Stimulated activated CD4-positive, alpha-beta T cell treated with anti-CD3 and anti-CD28 coated beads, Interleukin-1b, Interleukin-23, amount 100 ng/mL, for 1 hour (primary cell): ENCODE measurements at places on chromosomes 2 and 18.

- DNase-seq: no peak
These were observed 159.6 kb upstream of the SIX2 start for GRCh38 chr2:45168711-45169338.

DNA sequence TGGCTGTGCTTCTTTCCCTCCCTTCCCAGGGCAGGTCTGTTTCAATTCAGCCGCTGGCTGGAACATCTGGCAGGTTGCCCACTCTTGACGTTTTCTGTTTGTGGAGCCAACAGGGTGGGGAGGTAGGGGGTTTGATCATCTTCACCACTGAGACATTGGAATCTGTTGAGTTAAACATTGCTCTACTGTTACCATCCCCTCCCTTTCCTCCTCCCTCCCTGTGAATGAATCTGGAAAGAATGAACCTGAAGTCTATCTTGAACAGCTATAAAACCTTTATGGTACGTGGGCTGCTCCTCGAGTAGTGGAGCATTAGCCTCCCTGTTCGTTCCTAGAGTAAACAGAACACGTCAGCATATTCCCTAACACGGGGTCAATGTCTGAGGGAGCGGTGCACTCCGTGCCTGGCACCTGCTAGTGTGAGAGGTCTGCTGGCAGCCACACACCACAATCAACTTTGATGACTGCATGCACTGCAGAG, 249.9 kb upstream of the RBBP8 start:
- DNase-seq: no peak

DNA sequence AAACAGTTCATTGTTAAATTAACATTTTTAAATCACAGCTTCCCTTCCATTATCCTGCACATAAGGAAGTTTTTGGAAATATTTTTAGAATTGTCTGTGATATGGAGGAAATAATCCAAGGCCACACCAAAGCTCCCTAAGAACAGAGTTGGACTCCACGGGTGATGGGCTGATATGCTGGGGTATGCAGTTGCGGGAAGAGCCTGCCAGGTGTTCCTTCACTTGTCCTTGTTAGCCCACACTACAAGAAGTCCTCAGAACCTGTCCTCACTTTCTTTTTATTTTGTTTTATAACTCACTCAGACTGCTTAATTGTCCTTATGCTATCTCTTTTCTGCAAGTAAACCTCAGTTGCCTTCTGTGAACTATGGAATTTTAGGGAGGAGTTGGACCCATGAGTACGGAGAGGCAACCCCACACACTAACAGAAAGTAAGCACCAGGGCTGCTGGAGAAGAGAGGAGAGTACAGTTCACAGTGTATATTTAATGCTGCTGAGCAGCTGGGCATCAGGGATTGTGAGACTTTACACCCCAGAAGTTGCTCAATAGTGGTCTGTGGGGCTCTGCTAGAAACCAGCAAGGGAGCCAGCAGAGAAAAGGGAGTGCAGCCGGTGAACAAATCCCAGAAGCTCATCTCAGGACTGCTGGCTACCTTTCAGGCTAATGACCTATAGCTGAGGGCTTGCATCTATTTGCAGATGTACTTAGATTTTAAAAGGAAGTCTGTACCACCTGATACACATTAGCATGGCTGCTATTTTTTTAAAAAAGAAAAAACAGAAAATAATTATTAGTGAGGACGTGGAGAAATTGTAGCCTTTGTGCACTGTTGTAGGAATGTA, 280.1 kb upstream of the STON1 start:
- DNase-seq: no peak

DNA sequence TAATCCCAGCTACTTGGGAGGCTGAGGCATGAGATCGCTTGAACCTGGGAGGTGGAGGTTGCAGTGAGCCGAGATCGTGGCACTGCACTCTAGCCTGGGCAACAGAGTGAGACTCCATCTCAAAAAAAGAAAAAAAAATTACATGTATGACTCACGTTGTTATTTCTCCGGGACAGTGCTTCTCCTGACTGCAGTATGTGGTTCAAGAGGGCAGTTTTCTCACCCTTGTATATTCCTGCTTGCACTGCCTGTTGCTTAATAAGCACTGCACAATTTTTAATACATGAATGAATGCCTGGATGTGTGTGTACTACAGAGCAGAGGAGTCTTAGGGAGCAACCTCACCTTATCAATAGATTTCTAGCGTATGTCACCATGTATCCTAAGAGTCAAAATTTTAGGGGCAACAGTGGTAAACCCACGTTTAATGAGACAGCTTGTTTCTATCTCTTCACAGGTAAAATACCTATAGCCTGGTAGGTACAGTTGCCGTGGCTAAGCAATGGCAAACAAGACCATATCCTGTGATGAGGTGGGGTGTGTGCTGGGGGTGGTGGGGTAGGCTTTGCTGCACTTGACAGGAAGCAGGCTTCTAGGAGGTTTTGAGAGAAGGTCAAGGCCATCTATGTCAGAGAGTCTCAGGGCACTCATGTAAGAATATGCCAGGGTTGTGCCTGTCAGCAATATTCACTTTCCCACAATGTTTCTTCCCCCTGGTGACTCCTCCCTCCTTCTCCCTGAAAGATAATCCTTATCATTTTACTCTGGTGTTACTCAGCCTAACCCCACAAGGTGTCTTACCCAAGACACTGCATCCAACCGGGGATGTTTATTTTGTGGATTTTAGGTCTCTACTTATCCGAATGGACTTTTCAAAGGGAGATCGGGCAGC, 36.9 kb upstream of the MEX3C start:
- DNase-seq: no peak

DNA sequence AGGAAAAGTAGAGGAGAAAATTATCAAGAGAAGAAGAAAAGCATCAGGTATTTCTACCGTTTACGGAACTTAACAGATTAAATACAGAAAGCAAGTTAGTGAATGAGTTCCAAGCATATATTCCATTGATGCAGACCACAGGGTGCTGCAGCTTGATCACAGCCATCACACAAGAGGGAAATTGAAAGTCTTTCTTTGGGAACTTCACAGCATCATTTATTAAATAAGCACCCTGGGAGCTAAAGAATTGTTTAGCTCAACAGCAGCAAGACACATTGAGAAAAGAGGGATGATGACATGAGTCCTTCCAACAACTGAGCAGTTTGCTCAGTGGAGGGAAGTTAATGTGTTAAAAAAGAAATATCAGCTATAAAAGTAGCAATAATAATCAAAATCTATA, 69.3 kb upstream of the DYNC1I2 start:
- DNase-seq: no peak

- DNase-seq: no peak
These were observed 238.5 kb downstream of the GALR1 start for GRCh38 chr18:77487951-77488740.

- DNase-seq: no peak
These were observed 24.3 kb upstream of the RESP18 start for GRCh38 chr2:219356834-219357233.

- no peak for DNase-seq
These were observed 197.0 kb downstream of the HRH4 start for GRCh38 chr18:24657444-24657842.

DNA sequence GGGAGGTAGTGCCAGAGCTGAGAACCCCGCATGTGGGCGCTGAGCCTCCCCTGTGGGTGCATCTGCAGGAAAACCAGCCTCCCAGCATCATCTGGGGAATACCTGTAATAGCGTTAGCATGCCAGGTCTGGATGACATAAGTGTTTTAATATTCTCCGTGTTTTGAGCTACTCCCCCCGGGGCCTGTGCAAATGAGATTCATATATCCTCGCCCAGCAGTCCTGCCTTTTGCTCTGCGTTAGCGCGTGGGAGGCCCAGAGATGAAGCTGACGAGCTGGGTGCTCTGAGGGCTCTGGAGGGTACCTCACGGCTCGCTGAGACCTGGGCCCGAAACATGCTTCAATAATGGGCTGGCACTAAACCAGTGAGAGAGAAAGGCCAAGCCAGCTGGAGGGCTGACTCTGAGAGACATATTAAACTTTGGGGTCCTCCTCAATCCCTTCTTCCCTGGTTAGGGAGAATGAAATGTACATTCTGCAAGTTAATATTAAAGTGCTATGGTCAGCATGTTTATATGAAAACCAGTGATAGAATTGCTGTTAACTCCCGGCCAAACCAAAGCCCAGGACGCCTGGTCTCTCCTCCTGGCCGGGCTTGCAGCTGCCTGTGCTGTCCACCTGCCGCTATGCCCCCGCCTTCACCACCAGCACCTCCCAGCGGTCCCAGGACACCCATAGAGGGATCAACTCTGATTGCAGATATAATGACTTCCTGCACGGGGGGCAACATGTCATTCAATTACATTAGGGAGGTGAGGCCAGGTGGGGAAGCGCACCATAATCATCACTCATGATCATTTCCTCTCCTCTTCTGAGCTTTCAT, 77.0 kb downstream of the EDAR start:
- no peak for DNase-seq

DNA sequence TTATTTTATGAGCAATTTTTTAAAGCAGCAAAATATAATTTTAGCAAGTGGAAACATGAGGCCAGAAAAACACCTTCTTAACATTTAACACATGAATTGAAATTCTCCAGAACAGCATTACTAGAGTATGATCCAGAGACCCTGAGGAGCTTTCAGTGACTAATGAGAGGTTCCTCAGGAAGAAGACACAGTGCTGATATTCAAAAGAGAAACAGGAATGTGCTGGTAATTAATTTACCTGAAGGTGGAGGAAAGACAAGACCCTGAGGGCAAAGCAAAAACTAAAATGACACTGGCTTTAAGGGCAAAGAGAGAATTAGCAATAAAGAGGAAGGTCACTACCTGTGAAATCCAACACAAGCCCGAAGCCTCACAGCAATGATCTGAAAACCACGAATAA, 97.0 kb downstream of the CDH2 start:
- DNase-seq: no peak

- no peak for DNase-seq
These were observed 5.9 kb upstream of the ATP5MC3 start for GRCh38 chr2:175187378-175187777.

- DNase-seq: no peak
These were observed 14.8 kb downstream of the ZAP70 start for GRCh38 chr2:97728091-97728731.

DNA sequence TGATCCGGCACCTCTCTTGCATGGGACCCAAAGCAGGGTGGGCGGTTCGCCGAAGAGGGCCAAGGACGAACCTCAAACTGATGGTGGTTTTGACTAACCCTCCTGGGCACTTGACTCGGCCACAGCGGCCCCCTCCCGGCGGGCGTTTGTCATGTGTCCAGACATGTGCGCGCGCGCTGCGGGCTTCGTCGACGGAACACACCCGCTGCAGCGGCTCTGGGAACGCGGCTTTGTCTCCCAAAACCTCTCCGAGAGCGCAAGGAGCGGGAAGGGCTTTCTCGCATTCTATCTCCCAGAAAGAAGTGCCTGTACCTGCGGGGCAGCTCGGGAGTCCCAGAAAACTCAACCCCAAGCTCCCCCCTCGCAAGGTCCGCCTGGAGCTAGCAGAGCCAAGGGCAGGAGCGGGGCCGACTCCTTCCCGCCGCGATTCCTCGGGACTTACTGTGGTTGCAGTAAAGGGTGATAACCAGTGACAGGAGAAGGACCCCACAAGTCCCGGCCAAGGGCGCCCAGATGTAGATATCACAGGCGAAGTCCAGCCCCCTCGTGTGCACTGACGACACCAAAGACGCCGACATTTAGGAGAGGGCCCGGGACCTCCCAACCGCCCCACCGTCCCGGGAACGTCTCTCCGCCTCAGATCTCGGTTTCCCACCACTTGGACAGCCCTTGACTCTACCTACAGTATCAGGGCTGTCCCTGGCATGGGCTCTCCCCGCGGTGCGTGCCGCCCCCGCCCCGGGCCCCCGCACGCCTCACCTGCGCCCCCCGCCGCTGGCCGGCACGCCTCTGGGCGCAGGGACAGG, 1.6 kb downstream of the CD8A start:
- DNase-seq: no peak

- DNase-seq: no peak
These were observed 139.2 kb upstream of the ARHGAP28 start for GRCh38 chr18:6590326-6590725.

GRCh38 chr2:48127612-48128191, 221.4 kb upstream of the FBXO11 start:
- DNase-seq: no peak

- DNase-seq: no peak
These were observed 70.3 kb downstream of the VWC2L start for GRCh38 chr2:214481204-214481603.

- no peak for DNase-seq
These were observed 55.6 kb downstream of the TGFA start for GRCh38 chr2:70498054-70498453.

GRCh38 chr2:126748929-126749518, 93.1 kb downstream of the GYPC start:
- no peak for DNase-seq

GRCh38 chr2:65654496-65654895, 222.1 kb upstream of the SPRED2 start:
- no peak for DNase-seq

DNA sequence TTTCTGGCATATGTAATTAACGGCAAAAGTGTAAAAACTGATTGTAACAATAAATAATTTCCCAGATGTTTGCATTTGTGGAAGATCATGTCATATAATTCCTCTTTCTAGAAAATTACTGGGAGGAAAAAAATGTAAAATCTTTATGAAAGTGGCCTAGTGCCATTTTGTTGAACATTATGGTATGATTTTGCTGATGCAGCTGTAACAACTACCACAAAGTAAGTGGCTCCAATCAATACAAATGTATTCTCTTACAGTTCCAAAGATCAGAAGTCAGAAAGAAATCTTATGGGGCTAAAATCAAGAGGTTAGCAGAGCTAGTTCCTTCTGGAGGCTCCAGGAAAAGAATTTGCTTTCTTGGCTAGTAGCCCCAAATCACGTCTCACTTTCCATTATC, 281.4 kb downstream of the CCDC178 start:
- no peak for DNase-seq

DNA sequence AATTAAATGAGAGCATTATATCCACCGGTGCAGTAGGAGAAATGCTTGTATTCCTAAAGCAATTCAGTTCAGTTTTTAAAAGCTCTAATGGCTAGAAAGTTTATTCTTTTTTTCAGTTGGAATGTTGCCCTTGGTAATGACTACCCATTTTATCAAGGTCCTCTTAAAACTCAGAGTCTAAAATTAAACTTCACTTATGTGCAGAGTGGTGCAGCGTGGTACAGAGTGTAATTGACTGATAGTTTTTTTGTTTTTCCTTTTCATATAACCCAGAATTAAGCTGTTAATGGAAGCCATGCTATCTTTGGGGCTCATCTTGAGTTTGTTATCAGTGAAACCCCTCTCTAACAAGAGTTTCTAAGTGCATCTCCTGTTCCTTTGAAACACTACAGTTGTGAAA, 21.4 kb downstream of the NCOA1 start:
- DNase-seq: no peak

DNA sequence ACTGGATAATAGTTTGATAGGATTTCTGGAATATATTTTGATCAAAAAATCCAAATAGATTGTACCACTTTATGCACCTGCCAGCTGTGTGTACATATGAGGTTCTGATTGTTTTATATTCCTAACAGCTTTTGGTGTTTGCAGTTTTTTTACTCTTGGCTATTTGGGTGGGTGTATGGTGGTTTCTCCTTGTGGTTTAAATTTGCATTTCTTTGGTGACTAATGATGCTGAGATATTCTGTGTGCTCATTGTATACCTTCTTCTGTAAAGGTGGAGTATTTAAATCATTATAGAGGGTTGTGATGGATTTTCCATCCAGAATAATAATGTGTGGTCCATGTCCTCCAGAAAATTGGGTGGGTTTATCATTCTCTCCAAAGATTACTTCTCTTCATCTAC, 372.9 kb downstream of the THSD7B start:
- no peak for DNase-seq

GRCh38 chr2:143704451-143705106, 575.4 kb downstream of the ARHGAP15 start:
- DNase-seq: no peak

GRCh38 chr2:131566371-131566770, 38.7 kb downstream of the CCDC74A start:
- DNase-seq: no peak

GRCh38 chr2:134663451-134664450, 55.0 kb downstream of the TMEM163 start:
- DNase-seq: no peak
